ENCODE measurements at places on chromosomes 13 and 19.

DNA sequence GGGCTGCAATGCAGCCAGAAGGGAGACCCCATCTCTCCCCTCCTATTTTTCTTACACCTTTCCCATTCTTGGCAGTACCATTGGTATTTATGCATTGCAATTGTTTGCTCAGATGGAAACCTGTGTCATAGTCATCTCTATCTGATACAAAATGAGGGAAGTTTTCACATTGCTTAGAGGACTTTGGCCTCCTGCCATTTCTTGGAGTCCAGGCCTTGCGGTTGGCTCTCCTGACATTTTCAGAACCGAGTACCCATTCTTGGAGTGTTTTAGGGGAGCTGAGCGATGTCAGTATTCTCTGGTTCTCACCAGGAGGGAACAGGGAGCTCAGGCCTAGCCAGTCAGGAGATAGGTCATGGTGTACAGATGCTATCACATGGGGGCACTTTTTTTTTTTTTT is 1.5 kb downstream of the SIN3B start:
- no peak for DNase-seq

GRCh38 chr13:91185294-91185863 is 162.1 kb upstream of the MIR17HG start:
- DNase-seq, result no peak

DNA sequence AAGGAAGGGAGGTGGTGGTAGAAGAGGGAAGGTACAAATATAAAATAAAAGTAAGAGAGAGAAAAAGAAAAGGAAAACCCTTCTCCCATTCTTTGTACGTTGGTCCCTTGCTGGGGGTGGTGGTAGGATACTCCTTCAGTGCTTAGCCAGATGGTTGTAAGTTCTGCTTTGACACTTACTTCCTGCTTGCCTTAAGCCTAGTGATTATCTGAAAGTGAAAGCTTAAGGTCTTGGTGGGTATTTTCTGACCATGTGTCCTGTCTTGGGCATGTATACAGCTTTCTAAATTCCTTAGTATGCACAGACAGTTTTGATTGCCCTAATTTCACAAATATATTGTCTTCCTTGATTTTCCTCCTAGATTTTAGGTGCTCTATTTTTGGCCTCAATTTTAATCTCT is 314.8 kb downstream of the PCDH17 start:
- no peak for DNase-seq

- no peak for DNase-seq
Observed at GRCh38 chr13:98749501-98749900, 3.0 kb downstream of the SLC15A1 start.

- no peak for DNase-seq
Observed at GRCh38 chr19:38208571-38208970, 15.5 kb downstream of the DPF1 start.

DNA sequence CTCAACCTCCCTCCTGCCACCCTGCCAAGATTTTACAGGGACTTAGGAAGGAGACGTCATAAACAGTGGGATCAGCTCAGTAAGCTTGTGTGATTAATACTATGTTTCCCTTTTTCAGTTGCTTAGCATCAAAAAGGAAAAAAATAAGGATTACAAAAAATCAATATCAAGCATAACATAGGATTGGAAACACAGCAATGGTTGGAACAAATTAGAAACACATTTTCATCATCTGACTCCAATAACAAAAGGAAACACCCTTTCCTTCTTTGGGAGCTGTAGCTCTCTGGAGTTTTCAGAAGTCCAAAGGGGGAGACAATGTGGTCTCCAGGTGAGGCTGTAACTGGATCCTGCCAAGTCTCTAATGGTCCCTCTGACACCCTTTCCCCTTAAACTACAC is 233.4 kb downstream of the B3GLCT start:
- DNase-seq, result no peak
